ENCODE measurements at places on chromosomes 7 and 10.
A peak's percentile ranks its signal among the peaks of the same experiment; 100 is the strongest.

- no peak for DNase-seq
These were observed 36.8 kb downstream of the CHST3 start for GRCh38 chr10:72001033-72001395.

DNA sequence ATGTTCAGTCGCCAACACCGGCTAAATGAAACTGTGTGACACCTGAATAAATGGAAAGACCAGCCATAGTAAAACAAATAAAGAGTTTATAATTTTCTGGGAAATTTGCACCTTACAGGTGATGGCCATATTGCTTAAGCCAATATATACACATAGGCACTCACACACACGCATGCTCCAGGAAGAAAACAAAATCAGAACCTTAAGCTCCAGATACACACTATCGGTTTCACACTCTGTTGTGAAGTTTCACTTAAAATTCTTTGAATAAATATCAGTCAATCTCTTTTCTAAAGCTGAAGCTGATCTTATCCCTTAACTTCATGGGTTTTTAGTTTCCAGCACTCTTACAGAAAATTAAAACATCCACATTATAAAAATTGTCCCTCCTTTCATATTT, 226.7 kb upstream of the MDFIC start:
- no peak for DNase-seq

DNA sequence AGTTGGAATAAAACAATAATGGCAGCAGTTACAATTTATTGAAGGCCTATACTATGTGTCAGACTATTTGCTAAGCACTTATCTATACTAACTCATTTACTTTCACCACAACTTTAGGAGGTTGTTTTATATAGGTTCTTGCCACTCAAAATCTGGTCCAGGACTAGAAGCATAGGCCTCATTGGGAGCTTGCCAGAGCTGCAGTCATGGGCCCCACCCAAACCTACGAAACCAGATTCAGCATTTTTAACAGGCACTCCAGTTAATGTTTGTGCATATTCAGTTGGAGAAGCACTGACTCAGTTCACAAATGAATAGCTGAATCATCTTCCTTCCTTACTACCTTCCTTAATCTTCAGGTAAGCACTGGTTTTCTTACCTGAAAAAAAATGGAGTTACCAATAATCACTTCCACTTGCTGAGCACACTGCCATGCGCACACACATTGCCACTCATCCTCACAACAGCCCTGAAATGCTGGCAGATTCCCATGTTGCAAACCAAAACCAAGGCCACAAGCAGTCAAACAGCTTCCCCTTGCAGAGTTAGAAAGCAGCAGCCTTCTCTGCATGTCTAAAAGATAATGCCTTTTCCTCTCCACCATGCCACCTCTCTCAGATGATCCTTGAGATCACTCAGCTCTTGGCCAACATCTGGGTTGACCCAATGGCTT, 122.4 kb downstream of the SLC16A9 start:
- DNase-seq = no peak

GRCh38 chr10:63889803-63890202, 368.6 kb downstream of the REEP3 start:
- DNase-seq = no peak

DNA sequence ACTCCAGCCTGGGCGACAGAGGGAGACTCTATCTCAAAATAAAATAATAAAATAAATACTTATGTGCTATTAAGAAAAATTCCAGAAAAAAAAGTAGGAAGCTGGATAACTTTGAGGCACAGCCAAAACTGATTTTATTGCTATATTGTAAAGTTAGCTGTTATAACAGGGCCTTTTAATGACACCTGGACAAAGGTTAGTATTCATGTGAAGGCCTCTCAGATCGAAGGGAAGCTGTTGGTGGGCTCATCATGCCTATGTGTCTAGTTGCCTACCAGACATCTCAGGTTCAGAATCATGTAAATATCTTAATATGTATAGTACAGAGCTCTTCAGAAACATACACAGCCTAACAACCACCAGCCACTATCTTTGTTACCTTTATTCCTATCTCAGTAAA, 143.0 kb downstream of the LCOR start:
- no peak for DNase-seq

- DNase-seq = no peak
These were observed 866 bp upstream of the SFMBT2 start for GRCh38 chr10:7411671-7412128.

DNA sequence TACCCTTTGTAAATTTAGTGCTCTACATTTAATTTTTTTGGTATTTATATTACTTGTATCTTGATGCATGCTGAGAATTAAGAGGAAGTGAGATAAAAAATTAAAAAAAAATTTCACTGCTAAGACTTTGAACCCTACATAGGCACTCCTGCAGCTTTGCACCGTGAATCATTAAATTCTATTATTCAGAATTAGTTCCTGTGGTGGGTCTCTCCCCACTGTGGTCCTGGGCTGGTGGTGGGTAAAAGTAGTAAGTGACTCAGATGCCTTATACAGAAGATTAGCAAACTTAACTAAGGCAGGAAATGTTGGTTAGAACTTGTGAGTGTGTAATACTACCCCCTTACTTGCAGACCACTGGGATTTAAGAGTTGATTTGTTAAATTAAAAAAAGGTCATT, 72.6 kb downstream of the AP3M1 start:
- peak; percentile 62 for DNase-seq

- no peak for DNase-seq
These were observed 100.1 kb downstream of the FOXL3 start for GRCh38 chr7:389911-390601.

DNA sequence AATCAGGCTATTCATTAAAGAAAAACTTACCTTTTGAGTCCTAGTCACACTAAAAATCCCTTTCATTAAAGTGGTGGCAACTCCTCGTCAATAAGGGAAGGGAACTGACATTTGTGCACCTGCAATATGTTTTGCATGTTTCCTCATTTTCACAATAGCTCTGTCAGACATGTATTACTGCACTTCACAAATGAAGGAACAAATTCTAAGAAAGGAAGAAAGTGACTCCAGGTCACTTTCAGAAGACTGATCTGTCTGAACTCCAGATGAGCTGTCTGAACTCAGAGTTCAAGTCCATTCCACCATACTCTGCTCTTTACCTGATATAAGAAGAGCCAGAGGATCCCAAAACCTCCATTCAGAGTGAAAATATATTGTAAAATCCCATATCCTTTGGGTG, 50.3 kb upstream of the GSAP start:
- DNase-seq = no peak

- no peak for DNase-seq
These were observed 185.5 kb downstream of the ZMYND11 start for GRCh38 chr10:320771-321170.

DNA sequence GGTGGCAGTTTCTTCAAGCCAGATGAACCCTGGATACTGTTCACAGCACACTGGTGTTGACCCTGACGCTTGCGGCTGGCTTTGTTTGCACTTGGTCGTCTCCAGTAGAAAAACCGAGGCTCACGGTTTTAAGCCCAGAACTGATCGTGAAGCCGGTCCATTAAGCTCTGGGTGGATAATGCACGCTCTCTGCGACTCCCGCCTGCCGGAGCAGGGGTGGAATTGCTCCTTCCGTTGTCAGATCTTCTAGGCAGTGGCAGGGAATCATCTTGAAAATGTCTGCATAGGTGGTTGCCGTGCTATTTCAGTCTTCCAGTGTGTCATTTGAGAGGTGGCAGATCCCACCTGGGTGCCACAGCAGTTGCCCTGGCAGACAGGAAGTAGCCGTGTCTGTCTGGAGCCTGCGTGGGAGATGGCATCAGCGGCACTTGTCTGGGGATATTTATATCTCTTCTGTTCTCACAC, 35.9 kb upstream of the AP5Z1 start:
- peak; percentile 39 for DNase-seq

DNA sequence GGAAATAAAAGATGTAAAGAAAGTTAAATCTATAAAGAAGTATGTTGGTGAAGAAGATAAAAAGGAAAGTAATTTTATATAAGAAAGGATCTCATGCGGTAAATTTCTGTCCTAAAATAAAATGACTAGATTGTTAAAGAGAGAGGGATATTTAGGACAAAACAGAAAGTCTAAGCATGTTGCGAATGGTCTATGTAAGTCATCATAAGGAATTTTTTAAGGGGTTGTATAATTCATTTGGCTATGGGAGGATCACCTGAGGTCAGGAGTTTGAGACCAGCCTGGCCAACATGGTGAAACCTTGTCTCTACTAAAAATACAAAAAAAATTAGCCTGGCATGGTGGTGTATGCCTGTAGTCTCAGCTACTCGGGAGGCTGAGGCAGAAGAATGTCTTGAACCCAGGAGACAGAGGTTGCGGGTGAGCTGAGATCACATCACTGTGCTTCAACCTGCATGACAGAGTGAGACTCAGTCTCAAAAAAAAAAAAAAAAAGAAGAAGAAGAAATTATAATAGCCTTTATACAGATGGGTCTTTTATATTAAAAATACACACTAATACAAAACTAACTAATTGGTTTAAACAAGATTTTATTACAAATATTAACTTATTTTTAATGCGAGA, 294.3 kb downstream of the MAGI2 start:
- DNase-seq = no peak

- DNase-seq = no peak
These were observed 72.6 kb downstream of the FOXP2 start for GRCh38 chr7:114487174-114487573.

DNA sequence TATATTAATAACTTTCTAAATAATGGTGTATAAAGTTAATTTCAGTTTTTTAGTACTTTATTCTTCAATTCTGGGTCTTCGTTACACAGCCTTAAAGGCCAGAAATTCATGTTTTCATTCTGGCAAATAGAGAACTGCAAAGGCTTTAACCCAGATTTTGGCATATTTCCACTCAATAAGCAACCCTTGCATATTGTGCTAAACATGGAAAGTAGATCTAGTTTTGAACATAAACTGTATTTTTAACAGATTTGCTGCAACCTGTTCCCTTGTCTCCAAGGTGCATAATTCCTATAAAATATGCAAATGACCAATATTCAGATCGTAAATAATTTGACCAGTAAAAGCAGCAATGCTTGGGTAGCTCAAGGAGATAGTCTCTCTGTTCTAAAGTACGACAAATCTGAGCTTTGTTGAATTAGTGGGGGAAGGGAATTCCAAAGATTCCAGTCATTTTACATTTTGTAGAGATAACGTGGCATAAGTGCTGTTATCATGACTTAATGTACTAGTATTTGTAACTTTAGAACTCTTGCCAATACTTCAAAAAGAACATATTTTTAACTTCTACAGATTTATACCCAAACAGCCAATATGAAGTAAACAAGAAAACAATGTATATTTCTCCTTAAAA, 46.4 kb upstream of the RSBN1L start:
- DNase-seq = peak; percentile 27

DNA sequence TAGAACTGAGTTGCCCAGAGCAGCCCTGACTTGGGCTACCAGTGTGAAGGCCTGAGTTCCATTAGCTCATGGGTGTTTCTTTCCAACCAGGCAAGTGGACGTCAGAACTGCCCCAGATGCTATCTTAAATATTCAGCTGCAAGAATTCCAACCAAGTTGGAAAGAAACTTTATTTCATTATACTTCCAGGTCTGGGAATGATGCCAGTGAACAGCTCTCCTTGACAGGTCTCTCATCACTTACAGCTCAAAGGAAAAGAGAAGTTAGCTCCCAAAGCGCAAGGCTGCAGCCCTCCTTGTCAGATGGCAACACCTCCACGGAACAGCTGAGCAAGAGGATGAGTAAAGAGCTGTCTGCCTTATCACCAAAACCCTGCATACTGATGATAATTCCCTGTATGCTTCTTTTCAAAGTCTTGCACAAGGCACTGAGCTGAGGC, 255.5 kb upstream of the AOAH start:
- no peak for DNase-seq

- DNase-seq = peak; percentile 1
These were observed 107.8 kb upstream of the NAMPT start for GRCh38 chr7:106392590-106392989.

DNA sequence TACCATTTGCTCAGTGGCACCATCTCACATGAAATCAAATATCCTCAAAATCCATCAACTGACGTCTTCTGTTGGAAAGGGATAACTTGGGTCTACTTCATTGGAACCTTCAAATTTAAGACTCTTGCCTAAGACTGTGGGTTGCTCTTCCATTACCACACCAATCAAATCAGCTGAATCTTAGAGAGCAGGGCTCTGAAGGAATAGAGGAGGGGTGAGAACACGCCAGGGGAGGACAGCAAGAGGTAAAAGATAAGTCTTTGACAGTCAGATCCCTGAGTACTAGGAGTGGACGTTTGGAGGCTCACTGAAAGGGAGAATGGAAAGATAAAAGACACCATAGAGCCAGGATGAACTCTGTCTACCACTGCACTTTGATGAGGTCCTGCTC, 107.5 kb downstream of the CCDC71L start:
- DNase-seq = no peak

GRCh38 chr7:24866004-24866615, 108.8 kb upstream of the GSDME start:
- no peak for DNase-seq

- DNase-seq = no peak
These were observed 152.0 kb downstream of the CCDC3 start for GRCh38 chr10:12849319-12850181.

DNA sequence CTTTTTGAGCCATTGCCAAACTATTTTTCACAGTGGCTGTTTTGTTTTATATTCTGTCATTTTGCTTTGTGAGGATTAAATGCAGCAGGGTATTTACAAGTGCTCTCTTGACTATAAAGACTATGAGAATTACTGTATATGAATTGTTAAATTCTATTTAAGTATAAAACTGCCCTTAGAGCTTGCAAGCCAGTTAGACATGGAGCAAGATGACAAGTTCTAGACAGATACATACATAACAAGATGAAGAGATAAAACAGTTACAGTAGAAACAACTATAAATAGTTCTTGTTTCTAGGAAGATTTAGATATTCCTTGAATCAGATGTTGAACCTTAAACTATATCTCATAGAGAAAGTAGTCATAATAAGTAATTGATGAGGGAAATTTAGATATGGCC, 60.6 kb downstream of the DNAH11 start:
- no peak for DNase-seq

DNA sequence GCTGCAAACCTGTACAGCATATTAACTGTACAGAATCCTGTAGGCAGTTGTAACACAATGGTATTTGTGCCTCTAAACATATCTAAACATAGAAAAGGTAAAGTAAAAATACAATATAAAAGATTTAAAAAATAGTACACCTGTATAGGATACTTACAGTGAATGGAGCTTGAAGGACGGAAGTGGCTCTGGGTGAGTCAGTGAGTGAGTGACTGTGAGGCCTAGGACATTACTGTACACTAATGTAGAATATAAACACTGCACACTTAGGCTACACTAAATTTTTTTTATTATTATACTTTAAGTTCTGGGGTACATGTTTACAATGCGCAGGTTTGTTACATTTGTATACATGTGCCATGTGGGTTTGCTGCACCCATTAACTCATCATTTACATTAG, 97.3 kb upstream of the STK17A start:
- no peak for DNase-seq

Data from kidney glomerular epithelial cell (primary cell).